T-cell (primary cell): ENCODE measurements at places on chromosomes 7 and 10. TPM values are rescaled to one million over a fixed set of nuclear protein-coding genes. Genes with fewer than 3 reads are reported as not detected.

The ASB15 gene
- not detected for total RNA-seq

DNA sequence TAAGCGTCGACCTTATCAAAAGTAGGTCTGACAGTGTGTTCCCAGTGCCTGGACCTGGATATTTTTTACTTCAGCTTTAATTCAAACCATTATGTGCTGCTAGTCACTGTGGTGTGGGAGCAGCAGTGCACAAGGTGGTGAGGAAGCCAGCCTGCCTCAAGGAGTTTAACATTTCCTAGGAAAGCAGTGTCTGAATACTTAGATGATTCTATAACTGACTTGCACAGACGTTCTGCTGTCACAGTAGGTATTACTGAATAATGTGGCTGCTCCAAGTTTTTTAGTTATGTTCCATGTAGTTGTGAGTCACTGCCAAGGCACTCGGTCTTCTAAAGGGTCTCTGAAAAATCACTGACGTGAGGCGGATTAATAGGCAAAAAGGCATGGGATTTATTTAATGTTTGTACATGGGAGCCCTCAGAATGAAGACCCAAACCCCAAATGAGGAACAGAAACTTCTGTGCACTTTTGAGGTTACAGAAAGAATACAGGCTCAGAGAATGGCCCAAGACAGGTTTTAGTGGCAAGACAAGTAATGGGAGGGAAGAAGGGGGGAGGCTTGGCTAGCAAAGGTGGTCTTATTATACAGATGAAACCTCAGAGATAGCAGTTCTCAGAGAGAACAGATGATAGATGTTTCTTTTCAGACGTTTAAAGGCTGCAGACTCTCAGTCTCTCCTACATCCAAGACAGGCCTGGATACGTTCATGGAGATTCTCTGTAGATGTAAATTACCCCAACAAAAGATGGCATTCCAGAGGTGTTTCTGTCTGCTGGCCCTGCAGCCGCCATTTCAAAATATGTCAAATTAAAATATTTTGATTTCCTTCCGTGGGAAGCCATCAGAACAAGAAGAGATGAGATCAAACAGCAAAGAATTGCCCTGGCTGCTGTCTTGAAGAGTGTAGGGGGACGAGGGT is 209.3 kb downstream of the SDK1 start:
- H3K4me3 ChIP-seq, result no peak overlapping the region
- DNase-seq, result no peak

DNA sequence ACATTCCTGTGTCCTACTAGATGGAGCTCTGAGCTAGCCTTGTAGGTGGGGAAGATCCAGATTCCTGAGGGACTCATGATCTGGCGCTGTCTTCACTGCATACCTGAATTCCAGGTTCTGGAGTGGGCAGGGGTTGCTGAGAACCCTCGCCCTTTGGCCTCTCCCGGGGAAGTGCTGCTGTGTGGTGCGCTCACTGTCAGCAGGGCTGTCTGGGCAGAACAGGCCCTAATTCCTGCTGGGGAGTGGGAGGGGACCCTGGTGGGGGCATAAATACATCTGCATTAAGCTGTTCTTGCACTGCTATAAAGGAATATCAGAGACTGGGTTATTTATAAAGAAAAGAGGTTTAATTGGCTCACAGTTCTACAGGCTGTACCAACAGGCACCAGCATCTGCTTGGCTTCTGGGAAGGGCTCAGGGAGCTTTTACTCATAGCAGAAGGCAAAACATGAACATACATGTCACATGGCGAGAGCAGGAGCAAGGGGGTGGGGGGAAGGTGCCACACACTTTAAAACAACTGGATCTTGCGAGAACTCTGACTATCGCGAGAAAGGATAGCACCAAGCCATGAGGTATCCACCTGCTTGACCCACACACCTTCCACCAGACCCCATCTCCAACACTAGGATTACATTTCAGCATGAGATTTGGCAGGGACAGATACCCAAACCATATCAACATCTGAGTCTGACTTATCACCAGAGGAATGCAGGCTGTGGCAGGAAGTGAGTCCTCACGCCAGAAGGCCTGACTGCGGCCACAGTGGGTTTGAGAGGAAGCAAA is 115.0 kb downstream of the ADCY1 start:
- H3K27me3 ChIP-seq, result peaks cover 16% of the 10 kb centered on the region
- H3K4me3 ChIP-seq, result no peak overlapping the region
- H3K4me1 ChIP-seq, result no peaks in the 10 kb centered on the region
- no peak for DNase-seq
- H3K36me3 ChIP-seq, result no peaks in the 10 kb centered on the region

- H3K36me3 ChIP-seq, result no peaks in the 10 kb centered on the region
- H3K27me3 ChIP-seq, result peaks cover 5% of the 10 kb centered on the region
- H3K4me3 ChIP-seq, result no peak overlapping the region
- peaks cover 3% of the 10 kb centered on the region for H3K4me1 ChIP-seq
Measured at GRCh38 chr10:103481974-103482531, 3.0 kb upstream of the CALHM3 start.

The TRRAP gene
- 64.0 TPM for total RNA-seq

- H3K27me3 ChIP-seq, result peaks cover 66% of the 10 kb centered on the region
- no peak for DNase-seq
- no peaks in the 10 kb centered on the region for H3K36me3 ChIP-seq
- peaks cover 12% of the 10 kb centered on the region for H3K4me1 ChIP-seq
- H3K27ac ChIP-seq, result no peak overlapping the region
Measured at GRCh38 chr7:2497500-2498336, 21.5 kb upstream of the GRIFIN start.

DNA sequence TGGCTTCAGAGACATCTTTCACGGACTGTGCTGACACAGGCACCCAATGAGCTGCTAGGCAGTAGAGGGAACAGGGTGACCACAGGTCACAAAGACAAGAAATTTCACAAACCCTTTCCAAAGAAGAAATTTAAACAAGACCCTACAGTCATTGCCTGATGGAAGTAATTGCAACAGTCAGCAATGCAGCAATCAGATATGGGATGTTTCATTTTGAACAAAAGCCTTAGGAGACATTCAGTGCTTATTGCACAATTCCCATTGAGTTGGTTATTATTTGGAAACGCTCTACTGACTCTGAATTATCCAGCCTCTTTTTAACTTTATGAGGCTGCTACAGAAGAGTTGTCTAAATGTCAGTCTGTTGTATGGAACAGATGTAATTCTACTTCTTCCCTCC is 85.5 kb downstream of the ETV1 start:
- H3K27ac ChIP-seq, result no peak overlapping the region
- no peaks in the 10 kb centered on the region for H3K36me3 ChIP-seq
- no peaks in the 10 kb centered on the region for H3K27me3 ChIP-seq
- H3K4me3 ChIP-seq, result no peak overlapping the region
- DNase-seq, result no peak

The AKR1C4 gene
- total RNA-seq, result not detected

DNA sequence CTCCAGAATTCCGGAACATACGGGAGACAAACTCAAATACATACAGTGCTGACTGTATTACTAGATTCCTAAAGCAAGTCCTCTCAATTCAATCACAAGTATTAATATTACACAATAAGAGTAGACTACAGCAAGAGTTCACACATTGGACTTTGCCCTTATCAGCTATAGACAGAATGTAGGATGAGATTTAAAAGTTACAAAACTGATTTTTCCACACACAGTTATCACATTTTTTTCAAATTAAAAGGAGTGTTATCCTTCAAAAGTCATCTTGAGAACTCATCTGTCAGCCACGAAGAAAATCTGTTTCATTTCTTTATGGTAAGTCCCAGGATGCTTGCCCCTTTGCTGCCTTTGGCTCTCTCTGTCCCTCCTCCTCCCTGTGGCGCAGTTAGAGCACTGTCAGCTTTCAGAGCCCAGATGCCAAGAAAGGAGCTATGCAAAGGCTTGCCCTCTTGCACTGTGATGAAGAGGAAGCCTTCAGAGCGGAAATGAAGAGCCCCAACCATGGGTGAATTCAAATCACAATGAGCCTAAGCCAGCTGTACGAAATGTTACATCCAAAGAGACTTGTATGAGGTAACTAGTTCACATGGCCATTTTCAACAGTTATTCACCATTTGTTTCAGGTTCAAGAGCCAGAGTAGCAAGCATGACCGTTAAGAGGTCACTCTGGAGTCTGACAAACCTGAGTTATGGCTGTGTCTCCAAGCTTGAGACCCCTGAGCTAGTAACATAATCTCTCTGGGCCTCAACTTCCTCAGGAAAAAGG is 10.7 kb downstream of the NCOA4 start:
- H3K36me3 ChIP-seq, result peaks cover under 1% of the 10 kb centered on the region
- peak; percentile 15 for DNase-seq
- H3K4me1 ChIP-seq, result peaks cover 17% of the 10 kb centered on the region
- H3K27me3 ChIP-seq, result no peaks in the 10 kb centered on the region
- no peak overlapping the region for H3K4me3 ChIP-seq
- peak overlapping the region; percentile 36 for H3K27ac ChIP-seq

The LRRC18 gene
- not detected for total RNA-seq

GRCh38 chr7:102412548-102412947 is 16.4 kb downstream of the PRKRIP1 start:
- peaks cover 41% of the 10 kb centered on the region for H3K4me1 ChIP-seq
- H3K4me3 ChIP-seq, result no peak overlapping the region
- peaks cover 6% of the 10 kb centered on the region for H3K36me3 ChIP-seq
- DNase-seq, result no peak
- H3K27me3 ChIP-seq, result no peaks in the 10 kb centered on the region
- no peak overlapping the region for H3K27ac ChIP-seq

GRCh38 chr10:102540023-102540422 is 36.3 kb downstream of the SUFU start:
- no peaks in the 10 kb centered on the region for H3K36me3 ChIP-seq
- no peaks in the 10 kb centered on the region for H3K27me3 ChIP-seq
- no peaks in the 10 kb centered on the region for H3K4me1 ChIP-seq
- H3K4me3 ChIP-seq, result no peak overlapping the region
- DNase-seq, result no peak
- H3K27ac ChIP-seq, result no peak overlapping the region

DNA sequence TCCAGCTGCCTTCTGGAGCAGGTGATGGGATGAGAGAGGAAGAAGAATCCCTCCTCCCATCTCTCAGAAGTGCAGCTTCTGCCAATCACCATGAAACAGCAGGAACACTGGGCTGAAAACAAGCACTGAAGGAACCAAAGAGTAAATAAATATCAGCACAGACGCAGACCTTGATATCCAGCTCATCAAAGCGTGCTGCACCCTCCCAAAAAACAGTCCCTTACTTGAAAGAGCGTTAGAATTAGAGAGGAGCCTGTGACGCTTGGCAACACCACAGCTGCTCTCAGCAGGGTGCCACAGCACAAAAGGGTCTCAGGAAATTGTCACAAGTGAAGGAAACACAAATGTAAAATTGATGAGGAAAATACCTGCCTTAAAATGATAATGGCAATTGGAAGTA is 39.5 kb downstream of the KLF6 start:
- no peak for DNase-seq
- H3K4me3 ChIP-seq, result no peak overlapping the region
- no peak overlapping the region for H3K27ac ChIP-seq
- H3K4me1 ChIP-seq, result no peaks in the 10 kb centered on the region
- no peaks in the 10 kb centered on the region for H3K27me3 ChIP-seq
- H3K36me3 ChIP-seq, result no peaks in the 10 kb centered on the region

The CALML3 gene
- not detected for total RNA-seq

The TRIP6 gene
- 8.8 TPM for total RNA-seq

DNA sequence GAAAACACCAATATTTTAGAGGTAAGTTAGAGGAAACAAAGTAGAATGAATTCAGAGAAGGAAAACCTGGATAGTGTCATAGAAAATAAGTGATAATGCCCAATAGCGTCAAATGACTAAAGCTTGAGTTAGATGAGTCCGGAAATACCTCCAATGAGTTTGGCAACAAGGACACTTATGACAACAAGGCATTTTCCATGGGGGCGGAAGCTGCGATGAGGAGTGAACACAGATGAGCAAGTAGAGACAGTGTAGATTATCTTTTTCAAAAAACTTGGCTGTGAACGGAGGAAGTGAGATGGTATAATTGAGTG is 383 bp upstream of the R3HCC1L start:
- peak overlapping the region; percentile 93 for H3K27ac ChIP-seq
- no peaks in the 10 kb centered on the region for H3K36me3 ChIP-seq
- H3K27me3 ChIP-seq, result peaks cover 3% of the 10 kb centered on the region
- H3K4me3 ChIP-seq, result peak overlapping the region; percentile 95
- peaks cover 26% of the 10 kb centered on the region for H3K4me1 ChIP-seq

The ABCB1 gene
- 12.8 TPM for total RNA-seq

- no peaks in the 10 kb centered on the region for H3K27me3 ChIP-seq
- no peak overlapping the region for H3K4me3 ChIP-seq
- no peak overlapping the region for H3K27ac ChIP-seq
- no peaks in the 10 kb centered on the region for H3K36me3 ChIP-seq
- DNase-seq, result no peak
Measured at GRCh38 chr7:86592185-86592584, 51.5 kb upstream of the GRM3 start.

DNA sequence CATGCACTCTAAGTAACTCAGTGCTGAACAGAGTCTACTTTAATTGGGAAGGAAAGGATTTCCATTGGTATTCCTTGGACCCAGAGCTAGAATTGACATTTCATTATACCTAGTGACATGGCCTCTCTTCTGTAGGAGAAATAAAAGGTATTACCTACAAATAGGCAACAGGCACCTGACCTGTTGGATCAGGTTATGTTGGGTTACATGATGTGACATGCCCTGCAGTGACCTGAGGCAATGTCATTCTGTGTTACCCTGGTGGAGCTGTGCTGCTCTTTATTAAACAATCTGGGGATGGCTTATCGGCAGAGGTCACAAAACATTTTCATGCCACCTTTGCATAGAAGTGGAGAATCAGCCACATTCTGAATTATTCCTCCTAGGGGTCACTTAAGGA is 427.7 kb downstream of the MDFIC start:
- no peaks in the 10 kb centered on the region for H3K27me3 ChIP-seq
- no peaks in the 10 kb centered on the region for H3K36me3 ChIP-seq
- no peak for DNase-seq
- H3K4me1 ChIP-seq, result no peaks in the 10 kb centered on the region

The CYP2C19 gene
- total RNA-seq, result not detected

DNA sequence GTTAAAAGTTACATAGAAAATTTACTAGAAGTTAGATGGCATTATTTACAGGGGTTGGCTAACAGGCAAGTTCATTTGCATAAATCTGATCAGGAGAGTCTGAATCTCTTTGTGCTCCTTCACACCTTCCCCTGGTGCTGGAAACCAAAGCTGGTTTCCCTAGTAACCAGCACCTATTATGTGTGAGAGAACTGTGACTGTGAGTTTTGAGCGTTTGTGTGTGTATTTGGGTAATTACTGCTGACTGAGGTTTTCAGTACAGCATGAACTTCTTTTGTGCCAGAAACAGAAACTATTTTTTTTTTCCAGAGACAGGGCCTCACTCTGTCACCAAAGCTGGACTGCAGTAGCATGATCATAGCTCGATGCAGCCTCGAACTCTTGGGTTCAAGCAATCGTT is 10.3 kb upstream of the IFIT1B start:
- no peaks in the 10 kb centered on the region for H3K36me3 ChIP-seq
- H3K27ac ChIP-seq, result no peak overlapping the region
- no peak overlapping the region for H3K4me3 ChIP-seq
- DNase-seq, result no peak

DNA sequence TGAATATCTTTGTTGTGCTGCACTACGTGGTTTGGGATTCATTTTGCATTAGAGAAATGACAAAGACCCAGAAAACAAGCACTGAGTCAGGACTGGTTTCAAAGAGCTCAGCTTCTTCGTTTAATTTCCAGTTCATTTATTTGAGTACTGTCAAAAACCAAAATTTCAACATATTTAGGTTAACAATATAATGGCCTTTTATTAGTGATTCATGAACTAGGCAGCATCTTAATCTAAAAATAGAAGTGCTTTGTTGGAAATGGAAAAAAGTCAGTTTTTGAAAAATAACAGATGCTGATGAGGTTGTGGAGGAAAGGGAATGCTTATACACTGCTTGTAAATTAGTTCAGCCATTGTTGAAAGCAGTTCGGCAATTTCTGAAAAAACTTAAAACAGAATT is 856.4 kb downstream of the LRMDA start:
- no peaks in the 10 kb centered on the region for H3K27me3 ChIP-seq
- no peaks in the 10 kb centered on the region for H3K4me1 ChIP-seq
- H3K36me3 ChIP-seq, result no peaks in the 10 kb centered on the region
- H3K27ac ChIP-seq, result no peak overlapping the region

The TMEM184A gene
- total RNA-seq, result 0.18 TPM
